ENCODE measurements at places on chromosomes 2 and 18.

DNA sequence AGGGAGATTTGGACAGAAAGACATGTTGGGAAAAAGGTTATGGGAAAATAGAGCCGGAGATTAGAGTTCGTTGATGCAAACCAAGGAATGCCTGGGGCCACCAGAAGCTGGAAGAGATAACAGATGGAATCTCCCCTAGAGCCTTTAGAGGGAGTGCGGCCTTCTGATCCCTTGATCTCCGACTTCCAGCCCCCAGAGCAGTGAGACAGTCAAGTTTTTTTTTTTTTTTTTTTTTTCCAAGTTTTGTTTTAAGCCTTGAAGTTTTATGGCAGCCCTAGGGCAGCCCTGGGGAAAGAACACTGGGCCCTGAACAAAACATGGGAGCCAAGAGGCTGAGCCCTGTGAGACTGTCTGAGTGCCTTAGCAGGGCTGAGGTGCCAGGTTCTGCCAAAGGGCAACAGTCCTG is 6.5 kb downstream of the DGKD start:
- DNase-seq: no peak

DNA sequence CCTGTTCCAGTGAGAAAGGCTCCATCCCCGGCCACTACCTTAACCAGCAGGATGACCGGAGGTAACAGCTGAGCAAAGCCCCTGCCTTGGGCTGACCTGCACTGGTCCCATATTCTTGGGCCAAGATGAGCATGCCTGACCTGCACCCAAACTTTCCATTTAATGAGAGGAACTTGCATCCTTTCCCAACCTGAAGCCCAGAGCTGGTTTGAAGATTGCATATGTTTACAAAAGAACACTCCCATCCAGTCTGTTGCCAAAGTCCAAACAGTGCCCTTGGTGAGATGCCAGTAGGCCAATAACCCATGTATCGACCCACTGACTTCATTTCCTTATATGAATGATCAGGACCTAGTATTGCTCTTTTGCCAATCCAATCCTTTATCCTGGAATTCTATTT is 5.5 kb upstream of the NPAS2 start:
- no peak for DNase-seq

GRCh38 chr2:62672601-62673000 is 32.9 kb upstream of the EHBP1 start:
- no peak for DNase-seq

DNA sequence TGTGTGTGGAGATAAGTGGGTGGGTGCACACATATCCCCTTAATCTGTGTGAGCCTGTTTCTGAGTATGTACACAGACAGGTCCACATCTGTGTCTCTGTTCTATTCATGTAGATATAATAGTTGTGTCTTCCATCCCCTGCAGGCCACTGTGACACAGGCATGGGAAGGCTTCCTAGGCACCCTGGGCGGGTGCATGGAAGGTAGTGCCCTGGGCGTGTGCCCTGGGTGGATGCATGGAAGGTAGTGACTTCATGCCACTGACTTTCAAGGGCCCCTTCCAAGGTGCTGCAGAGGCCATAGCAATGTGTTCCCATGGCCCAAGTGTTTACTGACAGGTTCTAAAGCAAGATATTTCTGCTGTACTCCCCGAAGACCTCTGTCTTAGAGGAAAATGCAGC is 462.5 kb upstream of the HS6ST1 start:
- DNase-seq: no peak

- DNase-seq: no peak
Observed at GRCh38 chr18:79405781-79406575, 10.2 kb downstream of the NFATC1 start.

GRCh38 chr2:98539056-98539735 is 69.1 kb downstream of the COA5 start:
- no peak for DNase-seq

DNA sequence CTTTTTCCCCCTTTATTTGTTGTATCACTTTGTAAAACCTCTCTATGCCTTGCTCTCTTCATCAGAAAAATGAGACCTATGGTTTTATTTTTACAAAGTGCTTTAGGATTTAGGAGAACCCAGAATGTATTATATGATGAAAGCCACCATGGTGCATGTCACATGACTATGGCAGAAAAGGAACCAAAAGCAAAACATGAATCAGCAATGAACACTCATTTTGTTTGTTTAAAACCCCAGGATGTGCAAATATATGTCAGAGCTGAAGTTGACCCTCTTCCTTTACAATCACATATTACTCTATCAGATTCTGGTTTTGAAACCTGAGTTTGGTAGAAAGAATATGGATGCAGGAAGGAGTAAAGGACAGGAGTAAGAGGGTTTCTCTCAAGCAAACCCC is 70.0 kb downstream of the FIGN start:
- DNase-seq: no peak

All from frontal cortex (tissue), 4 donors.